AML-193 (cell line): ENCODE measurements at places on chromosomes 2 and 18.

GRCh38 chr2:67311536-67311935 is 85.6 kb upstream of the ETAA1 start:
- DNase-seq: no peak

- no peak for DNase-seq
Observed at GRCh38 chr2:215451012-215451756, 15.3 kb upstream of the FN1 start.

DNA sequence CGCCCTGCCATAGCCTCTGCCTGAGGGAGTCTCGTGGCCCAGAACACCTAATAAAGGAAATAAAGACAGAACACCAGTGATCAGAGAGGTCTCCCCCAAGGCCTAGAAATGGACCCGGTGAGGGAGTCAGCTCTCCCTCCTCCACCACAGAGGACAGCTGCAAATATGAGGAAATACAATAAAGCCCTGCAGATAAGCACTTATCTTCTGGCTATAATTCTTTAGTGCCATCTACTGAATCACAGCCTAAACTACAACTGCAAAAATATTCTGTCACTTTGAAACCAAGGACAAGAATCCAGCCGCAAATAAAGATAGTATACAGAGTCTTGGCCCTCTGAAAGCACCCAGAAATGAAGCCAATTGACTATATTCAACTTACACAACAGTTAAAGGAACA is 42.4 kb upstream of the TACR1 start:
- DNase-seq: no peak

- DNase-seq: no peak
Observed at GRCh38 chr2:159201360-159202063, 85.0 kb downstream of the WDSUB1 start.

GRCh38 chr18:8006979-8007378 is 439.9 kb downstream of the PTPRM start:
- DNase-seq: no peak

GRCh38 chr2:195662138-195662537 is 5.1 kb downstream of the SLC39A10 start:
- no peak for DNase-seq

DNA sequence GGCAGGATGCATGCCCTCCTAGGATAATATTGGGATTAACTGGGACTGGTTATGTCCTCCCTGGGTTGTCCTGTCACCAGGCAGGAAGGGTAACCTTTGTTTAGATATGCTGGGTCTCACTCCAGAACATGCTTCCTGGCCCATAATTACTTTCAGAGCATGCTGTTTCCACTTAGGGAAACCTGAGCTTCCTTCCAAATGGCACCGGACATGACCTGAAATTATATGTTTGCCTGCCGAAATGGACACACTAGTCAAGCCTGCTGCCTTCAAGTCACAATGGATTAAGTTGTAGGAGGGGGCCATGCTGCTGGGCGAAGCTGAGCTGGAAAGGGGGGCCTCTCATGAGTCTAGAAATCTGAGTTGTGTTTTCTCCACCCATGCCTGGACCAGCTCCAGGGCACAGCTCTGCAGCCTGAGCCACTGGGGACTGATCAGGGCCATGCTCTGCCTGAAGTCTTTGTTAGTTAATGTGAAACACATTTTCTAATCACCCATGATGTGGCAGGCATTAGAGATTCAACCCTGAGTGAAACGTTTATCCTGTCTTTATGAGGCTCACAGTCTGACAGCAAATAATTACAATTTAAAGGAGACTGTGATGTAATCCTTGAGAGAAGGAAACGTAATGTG is 273.3 kb downstream of the TNS1 start:
- no peak for DNase-seq

DNA sequence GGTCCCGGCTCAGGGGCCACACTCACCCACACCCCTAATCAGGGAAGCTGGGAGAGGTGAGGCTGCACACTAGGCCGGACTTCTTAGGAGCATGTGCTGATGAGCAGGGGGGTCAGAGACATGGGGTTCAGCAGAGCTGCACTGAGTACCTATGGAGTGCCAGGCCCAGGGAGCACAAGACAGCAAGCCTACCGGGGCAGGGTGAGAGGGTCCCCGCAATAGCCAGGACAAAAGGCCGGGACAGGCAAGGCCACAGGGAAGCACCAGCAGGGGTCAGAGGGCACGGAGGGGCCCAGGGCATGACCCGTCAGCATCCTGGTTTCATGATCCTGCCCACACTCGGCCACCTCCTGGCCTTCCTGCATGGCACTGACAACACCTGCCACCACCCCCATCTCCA is 73.5 kb downstream of the TNS1 start:
- DNase-seq: no peak

DNA sequence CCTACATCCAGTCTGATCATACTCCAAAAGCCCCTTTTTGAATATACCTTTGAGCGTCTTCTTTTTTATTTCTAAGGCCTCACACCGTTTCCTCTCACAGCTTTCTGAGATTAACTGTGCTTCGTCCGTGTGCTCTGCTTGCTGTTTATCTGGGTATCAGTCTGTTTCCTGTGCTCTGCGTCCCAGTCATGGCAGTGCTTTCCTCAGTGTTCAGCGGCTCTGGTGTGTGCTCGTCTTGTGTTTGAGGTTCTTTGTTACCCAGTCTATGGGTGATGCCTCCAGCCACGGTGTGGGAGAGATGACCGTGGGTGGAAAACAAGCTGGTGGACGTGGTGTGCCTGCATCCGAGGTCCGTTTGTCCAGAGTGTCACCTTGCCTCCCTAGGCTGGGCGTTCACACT is 33.6 kb upstream of the BIN1 start:
- DNase-seq: no peak

DNA sequence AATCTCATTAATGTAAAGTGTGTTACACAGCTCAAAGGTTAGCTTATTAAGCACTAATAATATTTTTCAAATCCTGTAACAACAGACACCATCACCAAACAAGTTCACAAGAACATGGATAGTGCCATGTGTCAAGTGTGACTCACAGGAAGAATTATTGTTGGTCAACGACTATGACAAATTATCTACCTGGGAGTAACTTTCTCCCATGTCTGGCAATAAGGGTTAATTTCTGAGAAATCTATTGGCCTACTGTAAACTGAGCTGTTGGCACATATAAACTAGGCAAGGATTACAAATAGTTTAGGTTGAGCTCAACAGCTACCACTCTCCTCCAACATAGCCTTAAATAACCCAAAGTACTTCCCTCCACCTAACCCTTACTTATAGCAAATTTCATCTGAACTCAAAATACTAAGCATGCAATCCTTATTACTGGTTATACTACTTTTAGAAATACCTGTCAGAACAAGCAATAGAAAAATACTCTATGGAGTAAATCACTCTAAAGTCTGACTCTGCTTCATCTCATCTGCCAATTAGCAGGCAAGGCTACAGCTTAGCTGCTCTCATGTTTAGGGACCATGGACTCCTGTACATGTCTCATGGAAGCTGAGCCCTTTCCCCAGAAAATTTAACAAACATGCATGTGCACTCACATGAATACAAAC is 223.0 kb downstream of the NBAS start:
- no peak for DNase-seq

GRCh38 chr2:158841850-158842249 is 46.7 kb downstream of the DAPL1 start:
- no peak for DNase-seq

DNA sequence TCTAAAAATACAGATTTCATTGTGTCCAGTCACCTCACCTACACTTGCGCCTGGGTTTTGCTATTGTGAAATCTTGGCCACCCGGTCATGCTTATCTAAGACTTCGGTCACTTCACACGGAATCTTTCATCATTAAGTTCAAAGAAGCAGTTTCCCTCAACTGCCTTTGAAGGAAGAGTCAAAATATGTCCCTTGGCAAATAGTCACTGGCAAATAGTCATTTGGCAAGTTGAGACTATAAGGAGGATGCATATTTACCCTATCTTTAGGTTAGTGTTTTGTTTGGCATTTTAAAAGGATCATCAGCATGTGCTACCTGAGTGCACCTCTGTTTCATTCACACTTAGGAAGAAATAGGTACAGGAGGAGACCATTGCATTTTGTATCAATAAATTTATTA is 95.9 kb downstream of the FEZ2 start:
- no peak for DNase-seq

GRCh38 chr2:69720404-69720803 is 21.5 kb upstream of the ANXA4 start:
- DNase-seq: peak; percentile 35

- DNase-seq: no peak
Observed at GRCh38 chr2:69907216-69907615, 7.7 kb upstream of the MXD1 start.

DNA sequence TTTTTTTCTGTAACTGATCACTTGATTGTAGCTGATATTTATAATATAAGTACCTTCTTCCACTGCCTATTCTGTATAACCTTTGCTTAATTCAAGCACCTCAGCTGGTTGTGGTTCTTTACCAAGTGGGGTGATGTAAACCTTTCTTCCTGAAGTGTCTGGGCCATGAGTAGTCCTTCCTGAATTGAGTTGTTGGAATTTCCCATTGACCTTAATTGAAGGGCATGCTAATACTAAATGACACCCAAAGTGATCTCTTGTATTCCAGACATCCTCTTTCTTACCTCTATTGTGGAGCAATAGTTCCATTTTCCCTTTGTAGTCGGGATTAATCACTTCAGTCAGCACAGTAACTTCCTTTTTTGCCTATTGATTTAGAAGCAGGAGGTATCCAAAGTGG is 1496.8 kb upstream of the CELF4 start:
- DNase-seq: no peak

DNA sequence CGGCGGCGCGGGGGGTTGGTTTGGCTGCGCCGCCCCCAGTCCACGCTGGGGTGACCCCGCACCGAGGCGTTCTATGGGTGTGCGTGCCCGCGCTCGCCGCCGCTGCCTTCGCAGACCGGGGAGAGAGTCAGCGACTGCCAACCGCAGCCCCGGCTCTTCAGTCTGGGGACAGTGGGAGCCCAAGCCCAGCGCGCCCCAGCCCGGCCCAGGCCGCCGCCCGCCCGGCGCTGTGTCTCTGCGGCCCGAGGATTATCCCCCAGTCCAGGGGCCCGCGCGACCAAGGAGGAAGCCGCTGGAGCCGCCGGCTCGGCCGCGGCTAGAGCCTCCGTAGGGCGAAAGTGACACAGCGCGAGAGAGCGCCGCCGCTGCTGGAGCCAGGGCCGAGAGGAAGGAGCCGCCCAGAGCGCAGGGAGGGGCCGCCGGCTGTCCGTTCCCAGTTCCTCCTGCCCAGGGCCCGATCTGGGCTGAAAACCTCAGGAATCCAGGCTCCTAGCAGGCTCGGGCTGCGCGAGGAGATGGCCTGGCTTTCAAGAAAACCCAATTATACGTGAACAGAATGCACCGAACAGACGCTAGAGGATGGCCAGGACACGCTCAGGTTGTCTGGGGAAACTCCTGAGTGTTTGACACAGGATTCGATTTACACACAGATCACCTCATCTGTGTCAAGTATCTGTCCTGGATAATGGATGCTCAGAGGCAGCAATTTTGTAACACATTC is 2.4 kb downstream of the CTIF start:
- no peak for DNase-seq

DNA sequence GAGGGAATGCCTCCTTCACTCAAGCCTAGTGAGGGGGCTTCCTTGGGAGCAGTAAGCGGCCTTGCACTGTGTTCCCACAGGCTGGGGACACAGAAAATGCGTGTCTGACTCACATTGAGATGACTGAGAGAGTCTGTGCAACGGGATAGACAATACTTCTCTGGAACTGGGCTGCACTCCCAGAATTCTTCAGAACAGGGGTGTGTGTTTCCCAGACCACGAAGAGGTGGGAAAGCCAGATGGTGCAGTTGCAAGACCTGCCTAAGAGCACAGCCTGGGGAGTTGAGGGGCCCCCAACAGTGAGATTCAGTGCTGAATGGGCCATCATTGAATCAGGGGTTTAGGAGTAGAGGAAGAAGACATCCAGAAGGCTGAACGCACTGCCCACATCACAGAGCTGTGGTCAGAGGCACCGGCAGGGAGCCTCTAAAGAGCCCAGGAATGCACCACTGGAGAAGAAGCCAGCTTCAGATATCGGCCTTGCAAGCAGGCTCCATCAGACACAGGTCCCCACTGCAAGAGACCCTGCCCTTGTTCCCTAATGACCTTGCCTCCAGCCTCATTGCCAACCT is 36.6 kb upstream of the MRPL19 start:
- DNase-seq: no peak

DNA sequence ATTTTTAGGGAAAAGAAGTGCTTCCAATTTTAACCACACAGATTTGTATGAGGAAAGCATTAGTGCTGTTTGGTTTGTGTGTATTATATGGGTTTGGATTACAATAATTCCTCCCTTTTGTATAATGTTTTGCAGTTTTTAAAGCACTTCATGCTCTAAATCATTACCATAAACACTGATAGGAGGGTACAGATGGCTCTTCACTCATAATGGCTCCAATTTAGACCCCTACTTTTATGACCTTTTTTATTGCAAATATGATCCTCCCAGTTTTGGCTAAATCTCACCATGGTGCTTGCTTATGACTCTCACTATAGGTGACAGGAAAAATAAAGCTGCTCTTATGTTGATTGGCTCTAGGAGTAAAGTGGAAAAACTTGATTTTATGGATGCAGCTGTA is 23.8 kb upstream of the TMEM17 start:
- no peak for DNase-seq

GRCh38 chr18:25727281-25727985 is 363.0 kb downstream of the SS18 start:
- DNase-seq: no peak

GRCh38 chr2:179817181-179817841 is 44.1 kb downstream of the ZNF385B start:
- no peak for DNase-seq

GRCh38 chr18:72456802-72457201 is 87.3 kb downstream of the CBLN2 start:
- no peak for DNase-seq

- DNase-seq: no peak
Observed at GRCh38 chr2:206858687-206859329, 80.5 kb upstream of the CPO start.

DNA sequence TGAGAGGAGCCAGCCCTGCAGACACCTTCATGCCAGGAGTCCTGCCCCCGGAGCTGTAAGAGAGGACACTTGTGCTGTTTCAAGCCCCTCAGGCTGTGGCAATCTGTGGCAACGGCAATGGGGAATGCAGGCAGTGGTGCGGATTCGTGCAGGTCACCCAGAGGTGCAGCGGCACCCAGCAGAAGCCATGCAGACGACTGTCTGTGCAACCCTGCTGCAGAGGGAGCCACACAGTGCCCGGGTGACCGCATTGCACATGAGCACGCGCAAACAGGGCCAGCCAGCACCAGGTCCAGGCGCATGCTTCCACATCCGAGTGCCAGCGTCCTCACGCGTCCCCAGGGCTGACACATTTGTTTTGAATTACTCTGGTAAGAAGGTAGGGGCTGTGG is 84.8 kb upstream of the GPC1 start:
- DNase-seq: no peak

DNA sequence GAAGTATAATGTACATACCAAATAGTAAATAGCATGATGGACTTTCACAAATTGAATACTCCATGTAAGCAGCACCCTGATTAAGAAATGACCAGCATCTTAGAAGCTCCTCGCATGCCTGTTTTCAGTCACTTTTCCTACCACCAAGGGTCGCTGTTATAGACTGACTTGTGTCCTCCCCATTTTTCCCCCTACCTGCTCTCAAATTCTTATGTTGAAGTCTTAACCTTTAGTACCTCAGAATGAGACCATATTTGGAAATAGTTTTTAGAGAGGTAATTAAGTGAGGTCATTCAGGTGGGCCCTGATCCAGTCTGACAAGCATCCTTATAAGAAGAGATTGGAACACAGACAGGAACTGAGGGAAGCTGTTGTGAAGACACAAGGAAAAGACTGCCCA is 125.9 kb downstream of the LYPD6 start:
- no peak for DNase-seq

- no peak for DNase-seq
Observed at GRCh38 chr2:39584283-39584965, 81.3 kb upstream of the TMEM178A start.
